Activated CD4-positive, alpha-beta memory T cell treated with anti-CD3 and anti-CD28 coated beads for 36 hours (primary cell): ENCODE measurements at places on chromosomes 4 and X. TPM values are rescaled to one million over a fixed set of nuclear protein-coding genes. Genes with fewer than 3 reads are reported as not detected.

RNF4 gene
- 90.3 TPM for total RNA-seq

P2RY4 gene
- not detected for total RNA-seq

F8A3 gene
- 0.24 TPM for total RNA-seq

UTP14A gene
- 31.7 TPM for total RNA-seq

LUZP4 gene
- total RNA-seq = not detected

HSFX3 gene
- not detected for total RNA-seq

EGF gene
- not detected for total RNA-seq

ARX gene
- total RNA-seq = not detected

SPATA18 gene
- total RNA-seq = not detected

CCNQ gene
- 18.9 TPM for total RNA-seq

REPS2 gene
- not detected for total RNA-seq

PAGE2B gene
- 0.70 TPM for total RNA-seq

FBXW7 gene
- total RNA-seq = 37.8 TPM

SRPX gene
- total RNA-seq = 0.24 TPM

BRS3 gene
- total RNA-seq = not detected

VCX2 gene
- total RNA-seq = not detected

ASB12 gene
- total RNA-seq = not detected

CLNK gene
- total RNA-seq = not detected

USP17L29 gene
- not detected for total RNA-seq

CNKSR2 gene
- total RNA-seq = 3.6 TPM

CDX4 gene
- not detected for total RNA-seq

JADE1 gene
- 28.3 TPM for total RNA-seq

GAGE13 gene
- total RNA-seq = not detected

SPP1 gene
- not detected for total RNA-seq

CFAP97 gene
- total RNA-seq = 47.5 TPM

CFAP299 gene
- total RNA-seq = not detected

FATE1 gene
- total RNA-seq = not detected

ANXA10 gene
- total RNA-seq = not detected

NBDY gene
- total RNA-seq = 45.1 TPM

IRS4 gene
- not detected for total RNA-seq

PAGE4 gene
- not detected for total RNA-seq

HOPX gene
- total RNA-seq = 124 TPM

RFC1 gene
- 89.4 TPM for total RNA-seq

DMRTC1 gene
- not detected for total RNA-seq

ARHGAP36 gene
- not detected for total RNA-seq

CABS1 gene
- not detected for total RNA-seq

L1CAM gene
- total RNA-seq = 1.3 TPM

XPNPEP2 gene
- total RNA-seq = 0.80 TPM

SMIM10L2A gene
- 0.31 TPM for total RNA-seq

HERC5 gene
- total RNA-seq = 32.3 TPM

GPR119 gene
- total RNA-seq = not detected

SPANXC gene
- total RNA-seq = not detected

UBE2A gene
- total RNA-seq = 53.9 TPM

CCDC160 gene
- total RNA-seq = not detected

MAGEA3 gene
- total RNA-seq = not detected

CSAG1 gene
- not detected for total RNA-seq
